ENCODE measurements at places on chromosomes 16 and 17. TPM values are rescaled to one million over a fixed set of nuclear protein-coding genes. Genes with fewer than 3 reads are reported as not detected.

DNA sequence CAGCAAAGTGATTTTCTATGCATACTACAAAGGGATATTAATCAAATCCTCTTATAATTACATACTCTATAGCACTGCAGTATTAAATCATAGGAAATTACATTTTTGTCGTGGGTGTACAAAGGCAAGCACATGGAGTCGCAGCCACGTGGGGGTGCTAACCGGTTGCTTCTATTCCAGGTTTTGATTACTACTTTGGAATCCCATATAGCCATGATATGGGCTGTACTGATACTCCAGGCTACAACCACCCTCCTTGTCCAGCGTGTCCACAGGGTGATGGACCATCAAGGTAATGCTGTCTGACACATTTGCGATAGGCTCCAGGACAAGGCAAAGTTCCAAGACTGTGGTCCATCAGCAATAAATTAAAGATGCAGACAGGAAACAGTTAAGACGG is 60.1 kb downstream of the ARSG start:
- peak; percentile 45 for ATAC-seq

DNA sequence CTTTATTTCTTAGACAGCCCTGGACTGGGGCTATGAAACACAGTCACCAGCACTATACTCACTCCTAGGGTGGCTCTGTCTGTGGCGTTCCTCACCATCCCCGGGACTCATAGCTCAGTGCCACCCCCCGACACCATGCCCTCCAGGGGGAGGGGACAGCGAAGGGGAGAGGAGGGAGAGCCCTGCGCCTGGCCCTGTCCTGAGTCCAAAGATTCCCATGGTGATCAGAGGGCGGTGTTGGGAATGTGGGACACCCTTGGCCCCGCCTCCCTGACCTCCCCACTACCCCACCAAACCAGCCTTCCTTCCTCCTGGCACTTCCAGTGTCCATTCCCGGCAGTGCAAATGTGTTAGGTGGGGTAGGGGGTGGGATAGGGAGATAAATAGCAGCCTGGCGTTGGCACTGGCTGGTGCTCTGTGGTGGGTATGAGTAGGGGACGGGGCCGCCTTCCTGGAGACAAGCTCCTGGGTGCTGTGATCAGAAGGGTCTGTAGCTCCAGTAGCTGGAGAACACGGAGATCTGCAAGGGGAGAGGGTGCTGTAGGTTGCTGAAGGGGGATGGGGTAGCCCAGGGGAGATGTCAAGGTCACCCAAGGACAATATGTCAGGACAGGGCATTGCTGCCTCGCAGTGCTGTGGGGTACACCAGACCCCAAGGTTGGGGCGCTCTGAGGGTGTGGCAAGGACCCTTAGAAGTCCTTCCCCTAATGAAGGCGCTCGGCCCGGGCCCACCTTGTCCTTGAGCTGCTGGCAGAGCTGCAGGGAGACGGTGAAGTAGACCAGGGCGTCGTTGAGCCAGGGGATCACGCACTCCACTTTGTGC is 2.0 kb downstream of the SMIM22 start:
- no peak for ATAC-seq

DNA sequence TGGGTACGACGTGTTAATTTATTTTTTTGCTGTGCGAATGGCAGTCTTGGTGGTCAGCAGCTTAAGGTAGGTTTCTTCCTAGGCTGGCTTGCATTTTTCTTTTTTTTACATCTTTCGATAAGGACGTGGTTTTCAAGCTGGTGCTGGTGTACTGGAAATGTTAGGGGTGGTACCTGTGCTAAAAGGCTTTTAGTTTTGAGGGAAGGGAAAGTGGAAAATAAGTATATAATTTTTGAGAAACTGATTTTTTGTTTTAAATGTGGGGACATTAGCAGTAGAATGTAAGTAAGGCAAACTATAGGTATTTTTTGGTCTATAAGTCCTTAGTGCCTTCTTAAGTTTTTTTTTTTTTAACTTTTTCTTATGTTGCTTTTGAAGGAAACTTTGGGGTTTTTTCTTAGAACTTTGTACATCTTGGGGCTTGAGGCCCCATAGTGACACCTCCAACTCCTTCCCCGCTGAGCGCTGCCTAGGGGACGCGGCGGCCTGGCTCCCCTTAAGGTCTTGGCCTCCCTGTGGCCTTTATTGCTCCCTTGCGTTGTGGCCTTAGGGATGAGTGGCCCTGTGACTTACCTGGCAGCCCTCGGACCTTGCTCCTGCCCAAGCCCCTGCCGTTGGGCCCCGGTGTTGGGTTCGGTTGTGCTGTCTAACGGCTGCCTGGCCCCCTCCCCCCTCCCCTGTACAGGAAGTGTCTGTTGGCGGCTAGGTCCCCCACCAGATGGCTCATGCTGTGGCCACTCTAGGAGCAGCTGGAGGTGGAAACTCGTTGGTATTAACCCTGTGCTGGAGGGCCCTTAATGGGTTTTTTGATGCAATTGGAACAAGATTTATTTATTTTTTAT is 88.0 kb upstream of the RPRML start:
- ATAC-seq, result peak; percentile 97

Gene TP53TG3B
- total RNA-seq, result not detected

GRCh38 chr17:72976971-72977770 is 115.3 kb downstream of the SLC39A11 start:
- ATAC-seq, result peak; percentile 39

DNA sequence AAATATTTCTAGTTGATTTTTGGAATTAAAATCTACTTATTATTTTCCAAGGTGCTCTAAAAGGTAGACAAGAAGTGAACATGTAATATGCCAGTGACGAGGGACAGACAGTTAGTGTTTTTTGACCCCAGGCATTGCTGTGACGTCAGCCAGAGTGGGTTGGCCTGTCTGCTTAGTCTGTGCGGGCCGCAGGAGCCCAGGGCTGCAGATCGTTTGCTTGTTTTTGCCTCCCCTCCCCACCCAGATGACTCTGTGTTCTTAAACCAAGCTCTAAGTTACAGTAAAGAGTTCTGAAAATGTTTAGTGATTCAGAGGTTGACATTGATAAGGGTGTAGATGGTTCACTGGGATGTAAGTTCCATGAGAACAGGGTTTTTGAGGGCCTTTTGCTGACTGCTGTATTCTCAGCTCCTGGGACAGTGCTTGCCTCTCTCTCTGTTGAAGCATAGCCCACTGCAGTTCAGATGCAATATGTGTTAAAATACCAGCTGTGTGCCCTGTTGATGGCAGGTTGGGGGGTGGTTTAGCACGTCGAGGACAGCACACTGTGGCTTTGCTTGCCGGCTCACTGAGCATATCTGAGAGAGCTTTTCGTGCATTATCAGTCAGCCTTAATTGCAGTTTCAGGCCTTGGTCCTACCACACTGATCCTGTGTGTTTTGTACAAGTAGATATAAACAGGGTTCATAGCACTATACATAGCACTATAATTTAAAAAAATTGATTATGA is 64.8 kb downstream of the SEC14L1 start:
- ATAC-seq, result no peak

DNA sequence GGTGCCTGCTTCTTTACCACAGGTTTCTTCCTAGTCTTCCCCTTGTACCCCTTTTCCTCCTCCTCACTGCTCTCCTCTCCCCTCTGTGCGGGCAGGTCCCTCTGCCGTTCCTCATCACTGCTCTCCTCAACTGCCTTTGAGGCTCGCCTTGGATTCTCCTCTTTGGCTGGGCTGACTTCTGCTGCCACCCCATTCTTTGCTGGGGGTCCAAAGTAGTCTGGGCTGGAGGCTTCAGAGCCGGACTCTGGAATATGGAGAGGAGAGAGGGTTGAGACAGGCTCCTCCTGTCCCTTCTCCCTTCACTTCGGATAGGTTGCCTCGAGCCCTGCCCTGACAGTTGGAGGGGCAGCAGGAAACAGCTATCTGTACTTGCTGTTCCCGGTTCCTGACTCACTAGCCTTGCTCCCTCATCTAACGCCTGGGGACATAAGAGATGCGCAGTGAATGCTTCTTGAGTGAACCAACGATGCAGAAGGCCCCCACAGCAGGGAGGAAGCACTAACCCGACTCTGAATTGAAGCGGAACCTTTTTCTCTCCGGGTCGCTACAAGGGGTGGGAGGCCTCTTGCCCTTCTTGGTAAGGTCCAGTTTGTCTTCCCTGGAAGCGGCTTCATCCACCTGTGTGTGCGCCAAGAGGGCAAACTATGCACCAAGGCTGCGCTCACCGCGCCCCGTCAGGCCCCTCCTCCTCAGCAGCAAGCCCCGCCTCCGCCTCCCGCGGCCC is 655 bp downstream of the HIRIP3 start:
- ATAC-seq, result peak; percentile 20

Gene ARHGAP44
- 7.8 TPM for total RNA-seq

GRCh38 chr17:19391432-19391831 is 4.4 kb upstream of the MFAP4 start:
- no peak for ATAC-seq

DNA sequence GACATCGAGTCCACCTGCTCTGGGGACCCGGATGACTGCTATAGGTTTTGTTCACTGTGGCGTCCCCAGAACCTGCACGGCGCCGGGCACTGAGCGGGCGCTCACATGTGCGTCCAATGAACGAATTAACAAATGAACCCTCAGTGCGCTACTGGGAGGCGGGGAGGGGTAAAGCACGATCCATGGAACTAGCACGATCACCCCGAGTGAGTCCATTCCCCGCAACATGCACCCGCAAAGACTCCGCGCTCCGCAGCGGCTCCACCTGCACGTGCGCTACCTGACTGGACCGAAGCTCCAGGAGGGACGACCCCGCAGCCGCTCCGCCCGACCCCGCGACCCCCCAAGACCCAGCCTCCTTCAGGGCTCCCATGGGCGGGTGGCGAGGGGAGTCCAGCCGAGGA is 491 bp downstream of the TRAP1 start:
- peak; percentile 41 for ATAC-seq

Gene ZNF597
- 3.3 TPM for total RNA-seq

- ATAC-seq, result no peak
Observed at GRCh38 chr16:2928796-2929195, 17.1 kb downstream of the FLYWCH1 start.

Gene CNTD1
- 1.8 TPM for total RNA-seq

DNA sequence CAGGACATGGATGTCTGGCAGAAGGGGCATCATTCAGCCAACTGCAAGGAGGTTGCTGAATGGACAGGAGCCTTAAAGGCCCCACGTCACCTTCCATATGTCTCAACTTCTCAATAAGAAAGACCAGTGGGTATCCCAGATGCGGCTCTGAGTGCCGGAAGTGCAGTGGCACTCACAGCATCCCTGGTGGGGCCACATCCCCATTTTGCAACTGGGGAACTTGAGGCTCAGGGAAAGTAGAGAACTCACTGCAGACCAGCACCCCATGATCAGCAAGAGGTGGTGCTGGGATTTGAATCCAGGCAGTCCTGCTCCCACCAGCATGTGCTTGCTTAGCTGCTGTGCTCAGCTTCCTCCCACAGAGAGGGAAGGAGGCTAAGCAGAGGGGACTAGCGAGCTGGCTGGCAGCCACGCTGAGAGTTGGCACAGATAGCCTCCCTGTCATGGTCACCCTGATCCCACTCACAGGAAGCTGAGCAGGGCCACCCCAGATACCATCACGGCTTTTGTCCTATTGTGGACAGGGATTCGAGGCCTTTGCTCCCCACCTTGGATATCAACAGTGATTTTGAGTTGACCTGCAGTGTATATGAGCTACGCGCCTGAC is 294.2 kb upstream of the FOXF1 start:
- no peak for ATAC-seq

Gene GDPD3
- total RNA-seq, result 3.6 TPM

DNA sequence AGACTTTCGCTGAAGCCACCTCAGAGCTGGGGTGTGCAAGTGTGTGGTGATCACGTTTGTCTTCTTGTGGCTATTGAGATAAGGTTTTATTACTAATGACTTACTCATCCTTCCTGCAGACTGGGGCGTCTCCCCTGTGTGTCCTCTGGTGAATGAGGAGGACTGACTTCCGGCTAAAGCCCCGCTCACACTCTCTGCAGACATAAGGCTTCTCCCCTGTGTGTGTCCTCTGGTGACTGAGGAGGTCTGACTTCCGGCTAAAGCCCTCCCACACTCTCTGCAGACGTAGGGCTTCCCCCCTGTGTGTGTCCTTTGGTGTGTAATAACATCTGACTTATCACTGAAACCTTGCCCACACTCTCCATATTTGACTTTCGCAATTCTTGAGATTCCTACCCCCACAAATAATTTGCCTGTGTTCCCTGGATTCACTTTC is 19.4 kb downstream of the PRDM7 start:
- no peak for ATAC-seq

DNA sequence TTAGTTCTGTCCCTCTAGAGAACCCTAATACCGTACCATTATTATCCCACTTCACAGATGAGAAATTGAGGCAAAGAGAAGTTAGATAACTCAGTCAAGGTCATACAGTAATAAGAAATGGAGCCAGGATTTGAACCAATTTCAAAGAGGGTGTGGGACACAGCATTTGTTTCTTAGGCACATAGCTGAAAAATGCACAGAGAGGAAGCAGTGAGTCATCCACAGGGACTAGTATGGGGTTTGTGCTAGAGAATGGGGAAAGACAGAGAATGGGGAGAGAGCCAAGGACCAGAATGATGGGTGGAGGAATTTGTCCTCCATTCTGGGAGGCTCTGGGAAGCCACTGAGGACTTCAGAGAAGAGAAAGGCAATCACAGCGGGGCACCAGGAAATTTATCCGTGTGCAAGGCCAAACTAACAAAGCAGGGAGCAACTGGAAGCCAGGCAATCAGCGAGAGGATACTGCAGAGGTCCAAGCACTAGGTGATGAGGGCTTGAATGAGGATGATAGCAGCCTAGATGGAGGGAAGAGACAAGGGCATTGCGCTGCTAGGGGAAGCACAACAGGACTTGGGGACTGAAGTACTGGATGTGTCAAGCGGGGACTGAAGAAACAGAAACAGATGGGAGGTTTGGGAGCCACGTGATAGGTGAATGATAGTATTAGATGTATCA is 78.1 kb upstream of the ZFHX3 start:
- peak; percentile 66 for ATAC-seq

Gene ZSCAN10
- 0.22 TPM for total RNA-seq

Gene CAVIN1
- total RNA-seq, result 28.0 TPM

GRCh38 chr17:48915459-48916282 is 7.5 kb downstream of the UBE2Z start:
- peak; percentile 96 for ATAC-seq

Gene MFAP4
- total RNA-seq, result 5.1 TPM

- ATAC-seq, result no peak
Observed at GRCh38 chr17:70369391-70369790, 200.1 kb downstream of the KCNJ2 start.

DNA sequence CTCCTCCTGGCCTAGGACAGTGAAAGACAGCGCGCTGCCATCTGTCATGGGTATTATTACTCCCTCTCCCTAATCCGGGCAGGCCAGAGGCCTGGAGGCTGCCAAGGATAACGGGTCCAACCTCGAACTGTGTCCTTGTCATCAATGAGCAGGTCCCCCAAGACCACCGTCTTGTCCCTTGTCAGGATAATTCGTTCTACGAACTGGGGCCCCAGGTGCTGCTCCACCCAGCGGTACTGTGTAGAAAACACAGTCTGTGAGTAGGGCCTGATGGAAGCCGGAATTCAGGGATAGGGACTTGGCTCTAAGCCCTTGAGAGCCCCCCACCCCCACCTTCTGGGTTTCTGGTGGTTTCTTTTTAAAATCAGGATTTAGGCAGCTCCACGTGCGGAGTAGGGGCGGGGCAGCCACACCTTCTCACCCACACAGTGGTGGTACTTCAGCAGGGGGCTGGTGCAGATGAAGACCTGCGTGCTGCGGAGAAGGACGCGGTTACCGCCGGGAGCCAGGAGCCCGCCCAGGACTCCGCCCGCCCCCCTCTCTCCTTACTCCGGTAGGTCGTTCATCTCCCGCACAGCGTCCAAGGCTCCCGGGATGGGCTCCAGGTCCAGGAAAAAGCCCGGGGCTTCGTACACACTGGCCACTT is 787 bp downstream of the NT5C start:
- ATAC-seq, result peak; percentile 49

Gene ANKS4B
- 0.10 TPM for total RNA-seq
